WERI-Rb-1 (cell line): ENCODE measurements at places on chromosomes 16 and 17.

- no peak for DNase-seq
Observed at GRCh38 chr16:75267631-75268264, 16.3 kb upstream of the BCAR1 start.

DNA sequence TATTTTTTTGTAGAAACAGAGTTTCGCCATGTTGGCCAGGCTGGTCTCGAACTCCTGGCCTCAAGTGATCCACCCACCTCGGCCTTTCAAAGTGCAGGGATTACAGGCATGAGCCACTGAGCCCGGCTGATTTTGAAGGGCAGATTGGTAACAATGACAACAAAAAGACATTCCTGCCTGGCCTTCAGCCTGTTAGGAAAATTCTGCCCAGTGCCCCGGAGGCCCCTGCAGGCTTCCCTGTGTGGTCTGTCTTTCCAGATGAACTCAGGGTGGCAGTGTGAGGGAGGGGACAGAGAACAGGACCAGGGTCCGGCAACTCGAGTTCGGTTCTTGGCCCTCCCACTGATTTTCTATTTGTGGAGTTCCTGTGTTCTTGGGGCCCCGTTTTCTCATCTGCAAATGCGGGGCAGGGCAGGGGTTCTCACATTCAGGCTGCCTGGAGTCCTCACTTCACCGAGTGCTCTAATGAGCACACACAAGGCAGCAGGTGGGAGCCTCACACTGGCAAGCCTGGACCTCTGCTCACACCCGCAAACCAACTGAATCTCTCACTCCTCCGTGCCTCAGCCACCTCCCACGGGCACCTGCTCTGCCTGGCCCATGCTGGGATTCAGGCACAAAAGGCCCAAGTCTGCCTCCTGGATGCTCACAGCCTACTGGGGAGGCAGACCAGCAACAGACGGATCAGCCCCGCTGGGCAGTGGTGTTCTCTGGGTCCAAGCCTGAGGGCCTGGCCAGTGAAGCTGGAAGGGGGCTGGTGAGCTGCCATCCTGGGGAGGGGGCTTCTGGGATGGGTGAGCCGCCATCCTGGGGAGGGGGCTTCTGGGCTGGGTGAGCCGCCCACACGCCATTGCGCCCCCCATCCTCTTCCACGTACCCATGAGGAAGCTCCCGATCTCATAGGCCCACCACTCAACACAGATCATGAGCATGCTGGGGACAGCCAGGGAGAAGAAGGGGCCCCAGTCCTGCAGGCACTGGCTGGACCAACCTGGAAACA lies 10.3 kb downstream of the SLC47A2 start:
- no peak for DNase-seq

GRCh38 chr16:27595475-27595874 lies 45.5 kb downstream of the KATNIP start:
- DNase-seq = no peak

DNA sequence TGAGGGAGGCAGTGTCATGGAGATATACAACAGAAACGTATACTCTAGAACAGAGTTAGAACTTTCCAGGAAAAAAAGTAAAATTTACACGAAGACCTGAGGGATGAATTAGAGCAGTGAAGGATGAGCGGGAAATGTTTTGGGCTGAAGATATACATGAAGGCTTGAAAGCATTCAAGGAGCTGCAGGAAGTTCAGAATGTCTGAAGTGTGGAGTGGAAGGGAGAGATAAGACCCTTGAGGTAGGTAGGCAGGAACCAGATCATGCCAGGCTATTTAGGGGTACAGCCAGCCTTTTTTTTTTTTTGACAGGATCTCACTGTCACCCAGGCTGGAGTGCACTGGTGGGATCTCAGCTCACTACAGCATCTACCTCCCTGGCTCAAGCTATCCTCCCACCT lies 3.2 kb upstream of the NLK start:
- DNase-seq = no peak

DNA sequence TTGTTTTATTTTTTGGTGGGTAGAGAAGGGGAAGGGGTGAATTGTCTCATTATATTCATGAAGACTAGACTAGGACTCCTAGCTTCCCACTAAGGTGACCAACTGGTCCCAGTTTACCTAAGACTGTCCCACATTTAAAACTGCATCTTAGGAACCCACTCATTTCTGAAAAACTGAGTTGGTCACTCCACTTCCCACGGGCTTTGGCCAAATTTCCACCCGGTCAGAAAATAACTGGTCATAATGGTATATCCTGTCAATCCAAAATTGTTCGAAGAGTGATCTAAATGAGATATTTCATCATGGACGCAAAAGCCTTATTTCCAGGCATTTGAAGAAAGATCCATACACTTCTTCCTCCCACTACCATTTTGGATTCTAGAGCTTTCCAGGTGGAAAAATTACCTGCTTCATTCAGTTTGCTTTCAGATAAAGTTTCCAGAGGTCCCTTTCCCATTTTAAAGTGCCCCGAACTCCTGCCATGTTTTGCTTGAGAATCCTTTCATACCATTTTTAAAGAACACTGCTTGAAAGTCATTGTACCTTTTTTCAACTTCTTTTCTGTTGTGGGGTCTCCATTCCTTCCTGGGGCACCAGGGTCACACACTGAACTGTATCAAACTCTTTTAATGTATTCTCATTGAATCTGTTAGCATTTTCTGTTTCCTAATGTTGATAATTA lies 21.8 kb upstream of the ZFHX3 start:
- no peak for DNase-seq

GRCh38 chr17:54956791-54957190 lies 11.7 kb downstream of the COX11 start:
- DNase-seq = peak; percentile 16

DNA sequence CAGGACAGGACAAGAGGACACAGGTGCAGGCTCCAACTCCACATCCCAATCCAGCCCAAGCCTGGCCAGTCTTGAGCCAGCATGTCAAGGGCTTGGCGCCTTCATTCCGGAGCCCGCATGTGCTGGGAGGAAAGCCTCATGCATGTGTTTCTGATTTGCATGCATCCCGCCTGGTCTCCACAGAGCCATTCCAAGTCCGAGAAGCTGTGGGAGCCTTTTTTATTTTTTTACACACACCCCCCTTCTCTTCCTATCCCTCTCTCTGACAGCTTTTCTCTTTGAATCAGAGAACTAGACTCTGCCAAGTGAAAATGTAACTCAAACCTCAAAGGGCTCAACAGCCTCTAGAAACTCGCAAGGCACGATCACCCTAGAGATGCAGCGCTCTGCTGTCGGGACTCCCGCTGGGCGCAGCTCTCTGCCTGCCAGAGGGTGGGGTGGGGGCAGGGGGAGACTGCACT lies 45.1 kb downstream of the NOG start:
- DNase-seq = no peak

DNA sequence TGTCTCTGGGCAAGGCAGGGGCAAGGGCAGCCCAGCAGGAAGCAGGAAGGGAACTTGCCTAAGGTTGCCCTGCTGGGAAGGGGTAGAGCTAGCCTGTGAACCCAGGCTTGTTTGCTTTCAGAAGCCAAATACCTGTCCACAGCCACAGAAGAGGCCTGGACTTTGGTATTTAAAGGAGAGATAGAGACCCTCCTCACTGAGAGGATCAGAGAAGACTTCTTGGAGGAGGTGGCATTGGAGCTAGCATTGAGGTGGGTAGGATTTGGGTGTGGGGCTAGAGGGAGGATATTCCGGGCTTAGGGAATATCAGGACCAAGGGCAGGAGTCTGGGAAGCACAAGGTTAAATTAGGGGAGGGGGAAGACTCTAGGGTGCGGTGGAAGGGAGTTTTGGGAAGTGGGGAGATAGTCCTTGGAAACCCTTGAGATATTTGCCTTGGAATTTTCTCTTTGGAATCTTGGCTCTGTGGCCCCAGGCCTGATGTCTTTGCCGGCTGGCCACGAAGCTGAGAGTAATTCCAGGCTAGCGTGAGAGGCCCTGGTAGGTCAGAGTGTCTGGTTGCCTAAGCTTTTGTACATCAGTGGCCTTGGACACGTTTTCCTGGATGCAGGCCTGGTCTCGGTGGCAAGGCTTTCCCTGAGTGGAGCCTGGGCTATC lies 13.1 kb upstream of the ETV4 start:
- no peak for DNase-seq

DNA sequence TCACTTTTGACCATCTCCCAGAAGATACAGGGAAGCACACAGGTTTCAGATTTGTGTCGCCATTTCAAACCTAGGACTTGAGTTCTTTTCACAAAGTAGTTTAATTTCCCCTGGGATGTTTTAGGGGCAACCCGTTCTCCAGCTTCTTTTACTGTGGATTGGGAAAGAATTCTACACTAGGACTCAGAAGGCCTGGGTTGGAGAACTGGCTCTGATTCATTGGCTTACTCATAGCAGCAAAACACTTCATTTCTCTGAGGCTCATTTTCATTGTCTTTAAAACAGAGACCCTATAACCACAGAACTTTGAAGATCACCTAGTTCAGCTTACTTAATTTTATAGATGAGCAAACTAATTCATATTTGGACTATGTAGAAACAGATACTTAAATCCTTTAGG lies 175.9 kb upstream of the SALL1 start:
- DNase-seq = no peak

DNA sequence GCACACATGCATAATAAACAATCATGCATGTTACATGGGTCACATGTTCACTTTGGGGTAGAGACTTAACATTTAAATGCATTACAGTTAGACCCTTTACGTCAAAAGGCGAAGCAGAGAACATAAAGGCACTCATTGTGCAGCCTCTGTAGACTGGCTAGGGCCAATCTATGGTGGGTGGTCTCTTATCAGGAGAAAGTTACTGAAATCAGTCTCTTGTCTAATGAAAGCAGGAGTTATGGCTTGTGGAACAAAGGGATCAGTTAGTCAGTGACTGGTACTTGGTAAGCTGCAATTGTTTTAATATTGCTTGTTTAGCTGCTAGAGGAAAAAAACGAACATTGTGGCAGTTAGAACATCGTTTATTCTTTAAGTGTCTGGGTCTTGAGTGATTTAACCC lies 1.4 kb upstream of the CNEP1R1 start:
- no peak for DNase-seq

GRCh38 chr17:66275651-66276050 lies 26.8 kb upstream of the PRKCA start:
- DNase-seq = no peak

- DNase-seq = no peak
Observed at GRCh38 chr17:1533661-1534325, 17.4 kb upstream of the INPP5K start.

- DNase-seq = no peak
Observed at GRCh38 chr16:21611198-21611555, 11.8 kb downstream of the METTL9 start.

DNA sequence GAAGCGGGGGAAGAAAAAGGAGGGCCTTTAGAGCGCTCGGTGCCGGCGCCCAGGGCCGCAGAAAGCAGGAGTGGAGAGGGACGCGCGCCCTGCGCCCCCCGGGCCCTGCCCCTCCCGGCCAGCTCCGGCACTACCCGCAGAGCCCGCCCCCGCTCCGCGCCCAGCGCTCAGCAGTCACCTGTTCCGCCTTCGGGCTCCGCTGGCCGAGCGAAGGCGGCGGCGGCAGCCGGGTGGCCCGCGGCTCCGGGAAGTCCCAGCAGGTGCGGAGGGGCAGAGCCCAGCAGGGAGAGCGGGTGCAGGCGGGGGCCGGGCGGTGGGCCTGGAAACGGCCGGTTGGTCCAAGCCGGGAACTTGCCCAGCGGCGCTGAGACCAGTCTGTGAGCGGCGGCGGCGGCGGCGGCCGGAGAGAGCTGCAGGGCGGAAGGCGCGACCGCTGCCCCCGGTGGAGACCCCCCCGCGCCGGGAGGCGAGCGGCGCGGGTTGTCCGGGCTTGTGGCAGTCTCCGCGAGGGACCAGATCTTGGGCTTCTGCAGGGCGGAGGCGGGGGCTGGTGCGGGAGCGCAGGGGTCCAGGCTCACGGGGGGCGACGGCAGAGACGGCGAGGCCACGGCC lies 2.2 kb downstream of the IRX3 start:
- peak; percentile 12 for DNase-seq

DNA sequence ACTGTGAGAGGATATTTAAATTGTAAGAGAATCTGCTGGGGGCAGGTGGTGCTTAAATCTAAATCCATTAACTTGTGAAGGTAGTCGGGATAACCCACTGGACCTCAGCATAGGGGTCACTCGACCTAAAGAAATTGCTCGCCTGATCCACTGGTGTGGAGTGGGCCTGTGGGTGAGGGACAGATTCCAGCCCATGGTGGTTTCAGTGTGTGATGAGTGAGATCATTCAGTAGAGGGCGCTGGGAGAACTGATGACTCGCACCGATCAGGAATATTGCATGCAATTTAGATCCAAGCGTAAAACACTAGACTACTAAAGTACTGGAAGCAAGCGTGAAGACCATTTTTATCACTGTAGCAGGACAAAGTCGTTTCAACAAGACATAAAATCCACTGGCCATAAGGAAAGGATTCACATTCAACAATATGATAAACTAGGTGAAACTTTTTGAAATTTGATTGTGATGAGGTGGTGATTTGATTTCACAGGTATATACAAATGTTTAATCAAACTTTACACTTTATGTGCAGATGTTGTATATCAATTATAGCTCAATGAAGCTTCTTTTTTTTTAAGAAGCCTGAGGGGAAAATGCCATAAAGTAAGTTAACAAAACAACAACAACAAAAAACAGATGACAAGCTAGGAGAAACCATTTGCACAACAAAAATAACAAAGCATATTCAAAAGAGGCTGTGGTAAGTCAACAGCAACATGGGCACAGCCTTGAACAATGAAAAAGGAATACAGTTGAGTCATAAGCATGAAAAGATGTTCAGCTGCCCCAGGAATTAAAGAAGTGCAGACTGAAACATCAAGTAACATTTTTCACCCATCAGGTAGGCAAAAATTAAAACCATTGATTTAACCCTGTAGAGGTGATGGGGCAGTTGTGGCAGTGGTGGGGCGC lies 7.5 kb upstream of the TMEM170A start:
- DNase-seq = peak; percentile 69

DNA sequence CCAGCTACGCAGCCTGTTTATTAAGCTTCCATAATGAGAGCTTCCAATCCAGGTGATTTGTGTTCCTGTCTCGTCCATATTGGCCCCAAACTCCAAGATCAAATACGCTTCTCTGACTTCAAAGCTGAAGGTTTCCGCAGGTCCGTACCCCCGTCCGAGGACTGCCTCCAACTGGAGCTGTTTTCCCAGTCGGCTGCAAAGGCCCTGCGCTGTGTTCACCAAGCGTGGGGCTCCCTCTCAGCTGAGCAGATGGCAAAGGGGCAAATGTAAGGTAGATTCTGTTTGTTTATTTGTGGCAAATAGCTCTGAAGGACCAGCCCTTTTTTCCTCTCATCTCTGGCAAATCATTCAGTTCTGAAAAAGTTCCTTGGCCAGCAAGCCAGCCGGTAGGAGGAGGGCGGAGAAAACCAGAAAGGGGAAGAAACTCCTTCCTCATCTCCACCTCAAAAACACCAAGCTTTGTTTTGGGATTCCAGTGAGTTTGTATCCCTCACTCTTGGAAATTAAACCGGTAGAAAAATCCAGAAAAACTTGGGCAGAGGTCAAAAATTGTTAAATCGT lies 35.2 kb downstream of the NXN start:
- no peak for DNase-seq
